ENCODE measurements at places on chromosomes 5 and 9.

DNA sequence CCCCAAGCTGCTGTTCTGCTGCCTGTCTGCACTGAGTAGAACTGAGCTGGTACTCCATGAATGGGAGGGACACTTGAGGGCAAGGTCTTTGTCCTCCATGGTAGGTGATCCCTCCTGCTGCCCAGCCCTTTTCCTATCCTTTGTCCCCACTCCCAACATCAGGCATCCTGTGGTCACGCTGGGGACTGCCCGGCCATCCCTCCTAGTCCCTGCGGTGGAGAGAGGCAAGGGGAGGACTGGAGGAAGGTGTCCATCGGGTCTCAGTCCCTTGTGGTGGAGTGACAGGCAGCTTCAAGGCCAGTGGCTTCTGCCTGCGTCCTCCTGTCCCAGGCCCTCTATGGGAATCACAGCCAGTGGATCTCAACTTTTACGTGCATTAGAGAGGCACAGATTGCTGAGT lies 25.9 kb downstream of the ROR2 start:
- DNase-seq, result no peak

- no peak for DNase-seq
These were observed 342.0 kb downstream of the MLLT3 start for GRCh38 chr9:20280330-20280729.

- DNase-seq, result no peak
These were observed 14.9 kb downstream of the MEGF10 start for GRCh38 chr5:127305493-127305892.

- no peak for DNase-seq
These were observed 58.1 kb downstream of the TSSK1B start for GRCh38 chr5:113376640-113377039.

GRCh38 chr5:55853818-55854217 lies 2.7 kb downstream of the IL31RA start:
- no peak for DNase-seq

GRCh38 chr9:123049589-123050222 lies 16.2 kb downstream of the GPR21 start:
- no peak for DNase-seq

GRCh38 chr5:127959152-127959764 lies 124.3 kb upstream of the SLC12A2 start:
- no peak for DNase-seq

- no peak for DNase-seq
These were observed 49.9 kb downstream of the IRX2 start for GRCh38 chr5:2701592-2701991.

DNA sequence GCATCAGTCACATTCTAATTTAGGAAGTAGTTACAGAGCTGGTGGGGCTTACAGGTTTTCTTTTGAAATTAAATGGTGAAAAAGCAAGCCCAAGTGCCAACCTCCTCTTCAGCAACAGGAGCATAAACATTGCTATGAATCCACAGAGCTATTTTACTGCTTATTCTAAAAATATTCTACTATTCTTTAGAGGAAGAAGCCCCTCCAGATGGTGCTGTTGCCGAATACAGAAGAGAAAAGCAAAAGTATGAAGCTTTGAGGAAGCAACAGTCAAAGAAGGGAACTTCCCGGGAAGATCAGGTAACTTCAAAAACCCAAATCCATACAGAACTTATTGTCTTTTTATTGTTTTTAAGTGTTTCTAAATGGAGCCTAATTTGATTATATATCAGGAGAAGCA lies 202.8 kb downstream of the CWC27 start:
- no peak for DNase-seq

GRCh38 chr5:125245216-125245615 lies 498.8 kb upstream of the ZNF608 start:
- no peak for DNase-seq

DNA sequence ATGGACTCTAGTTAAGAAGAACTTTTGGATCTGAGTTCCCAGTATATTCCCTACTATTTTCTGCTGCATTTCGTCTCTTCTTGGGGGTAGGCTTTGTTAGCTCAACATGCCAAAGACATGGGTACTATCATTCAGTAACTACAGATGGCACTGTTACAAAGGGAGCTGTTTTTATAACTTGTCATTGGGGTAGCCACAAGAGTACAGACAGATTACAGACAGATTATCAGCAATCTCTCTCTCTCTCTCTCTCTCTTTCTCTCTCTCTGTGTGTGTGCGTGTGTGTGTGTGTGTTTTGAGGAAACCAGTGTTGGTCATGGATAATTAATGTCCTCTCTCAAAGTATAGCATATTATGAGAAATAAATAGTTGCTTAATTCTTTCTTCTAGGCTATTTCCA lies 116.1 kb downstream of the WDR70 start:
- DNase-seq, result no peak

- no peak for DNase-seq
These were observed 887 bp downstream of the PTPDC1 start for GRCh38 chr9:94085062-94085639.

- DNase-seq, result no peak
These were observed 13.7 kb upstream of the GRIA1 start for GRCh38 chr5:153476767-153477166.

DNA sequence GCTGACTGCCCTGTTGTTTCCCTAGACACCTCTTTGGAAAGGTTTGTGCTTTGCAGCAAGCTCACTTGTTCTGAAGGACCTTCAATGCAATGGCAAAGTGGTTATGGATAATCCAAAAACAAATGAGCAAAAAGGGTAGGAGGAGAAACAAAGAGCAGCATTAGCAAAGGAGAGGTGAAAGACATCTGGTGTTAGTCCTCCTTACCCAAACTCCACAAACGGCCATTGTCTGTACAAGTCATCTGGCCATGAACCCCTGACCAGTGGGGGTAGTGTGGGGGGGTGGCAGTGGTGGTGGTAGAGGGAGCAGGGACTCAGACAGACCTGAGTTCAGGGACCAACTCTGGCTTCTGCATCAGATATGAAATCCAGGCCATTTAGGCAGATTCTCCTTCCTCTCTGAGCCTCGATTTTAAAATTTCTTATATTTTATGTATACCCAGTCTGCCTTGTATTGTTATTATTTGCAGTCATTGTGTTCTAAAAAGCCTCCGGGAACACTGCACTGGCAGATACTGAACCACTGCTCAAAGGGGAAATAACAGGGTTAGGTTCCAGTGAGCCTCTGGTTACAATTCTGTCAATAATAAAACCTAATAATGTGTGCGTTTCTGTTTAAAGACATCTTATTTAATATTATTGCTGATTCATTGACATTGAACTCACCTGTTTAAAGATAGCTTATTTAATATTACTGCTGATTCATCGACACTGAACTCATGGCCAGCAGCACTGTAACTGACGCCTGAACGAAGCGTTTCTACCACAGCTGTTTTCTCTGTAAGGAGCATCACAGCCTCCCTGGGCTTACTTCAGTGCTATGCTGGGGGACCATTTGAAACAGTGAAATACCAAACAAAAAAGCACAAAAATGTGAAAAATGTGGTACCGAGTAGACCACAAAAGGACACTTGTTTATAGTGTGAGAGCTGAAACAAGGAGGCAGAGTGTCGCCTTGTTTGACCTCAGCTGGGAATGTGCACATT lies 156.0 kb downstream of the SEC61B start:
- no peak for DNase-seq

DNA sequence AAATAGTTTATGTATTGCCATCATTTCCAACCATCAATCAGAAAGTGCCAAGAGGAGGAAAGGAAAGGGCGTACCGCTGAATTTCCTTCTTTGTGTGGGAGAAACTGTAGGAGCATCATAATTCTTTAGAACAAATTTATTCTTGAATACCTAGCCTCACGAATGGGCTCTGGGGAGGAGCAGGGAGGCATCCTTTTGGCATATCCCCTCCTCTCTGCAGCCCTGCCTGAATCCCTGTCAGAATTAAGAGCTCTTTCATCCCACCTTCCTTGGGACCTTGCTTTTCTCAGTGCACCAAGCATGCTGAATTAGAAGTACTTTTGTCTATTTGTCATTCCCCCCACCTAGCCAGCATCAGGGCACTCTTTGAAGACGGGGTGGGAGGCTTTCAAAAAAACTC lies 189.4 kb downstream of the MAPKAP1 start:
- DNase-seq, result no peak

- DNase-seq, result peak; percentile 47
These were observed 3.2 kb downstream of the SH3PXD2B start for GRCh38 chr5:172450861-172451695.

DNA sequence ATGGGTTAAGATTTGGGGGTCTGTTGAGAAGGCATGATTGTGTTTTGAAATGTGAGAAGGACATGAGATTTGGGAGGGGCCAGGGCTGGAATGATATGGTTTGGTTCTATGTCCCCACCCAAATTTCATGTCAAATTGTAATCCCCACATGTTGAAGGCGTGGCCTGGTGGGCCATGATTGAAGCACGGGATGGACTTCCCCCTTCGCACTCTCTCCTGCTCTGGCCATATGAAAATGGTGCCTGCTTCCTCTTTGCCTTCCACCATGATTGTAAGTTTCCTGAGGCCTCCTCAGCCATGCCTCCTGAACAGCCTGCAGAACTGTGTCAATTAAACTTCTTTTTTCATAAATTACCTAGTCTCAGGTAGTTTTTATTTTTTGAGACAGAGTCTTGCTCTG lies 14.7 kb upstream of the NOTCH1 start:
- DNase-seq, result no peak

DNA sequence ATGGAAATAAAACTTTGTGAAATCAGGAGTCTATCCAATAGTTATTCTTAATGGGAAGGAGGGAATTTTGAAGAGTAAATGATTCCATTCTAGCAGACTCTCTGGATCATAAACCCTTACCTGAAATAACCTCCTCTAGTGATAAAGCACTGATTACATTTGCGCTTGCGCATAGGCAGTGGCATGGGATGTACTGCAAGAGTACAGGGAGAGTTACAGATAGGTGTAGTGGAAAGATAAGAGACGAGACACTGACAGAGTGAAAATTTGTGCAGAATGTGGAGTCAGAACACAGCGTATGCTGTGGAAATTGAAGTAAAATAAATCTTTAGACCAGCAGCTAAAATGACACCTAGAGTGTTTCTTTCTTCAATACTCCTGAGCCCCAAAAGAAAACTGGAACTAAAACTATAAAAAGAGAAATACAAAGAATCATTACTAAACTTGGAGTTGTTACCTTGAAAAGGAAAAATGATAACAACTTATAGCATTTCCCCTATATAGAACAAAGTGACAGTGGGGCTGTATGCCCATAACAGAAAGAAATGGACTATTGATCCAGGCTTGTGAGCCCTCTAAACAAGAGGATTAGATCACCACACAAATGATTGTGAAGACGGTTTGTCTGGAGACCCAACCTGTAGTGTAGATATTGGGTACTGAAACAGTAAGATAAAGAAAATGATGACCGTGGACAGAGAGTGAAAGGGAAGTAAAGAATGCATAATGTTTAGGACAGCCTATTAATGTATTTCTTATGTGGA lies 1471.2 kb upstream of the NUDT12 start:
- DNase-seq, result no peak

GRCh38 chr9:131980267-131981016 lies 99.2 kb downstream of the MED27 start:
- DNase-seq, result no peak

GRCh38 chr5:57414857-57415256 lies 67.8 kb downstream of the ACTBL2 start:
- DNase-seq, result no peak

DNA sequence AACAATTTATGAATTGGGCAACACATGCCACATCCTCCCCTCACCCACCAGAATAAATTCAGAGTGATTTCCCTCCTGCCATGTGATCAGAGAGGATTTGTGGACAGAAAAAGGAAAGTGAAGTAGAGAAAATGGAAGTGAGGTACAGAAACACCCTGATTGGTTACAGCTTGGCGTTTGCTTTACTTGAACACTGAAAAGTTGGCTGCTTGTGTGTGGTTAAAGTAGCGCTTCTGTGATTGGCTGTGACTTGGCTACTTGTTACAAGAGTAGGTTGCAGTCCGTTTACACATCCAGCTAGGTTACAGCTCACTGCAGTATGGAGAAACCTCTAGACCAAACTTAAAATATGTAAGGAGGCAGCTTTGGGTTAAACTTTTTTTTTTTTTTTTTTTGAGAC lies 205.2 kb upstream of the ZNF608 start:
- no peak for DNase-seq

DNA sequence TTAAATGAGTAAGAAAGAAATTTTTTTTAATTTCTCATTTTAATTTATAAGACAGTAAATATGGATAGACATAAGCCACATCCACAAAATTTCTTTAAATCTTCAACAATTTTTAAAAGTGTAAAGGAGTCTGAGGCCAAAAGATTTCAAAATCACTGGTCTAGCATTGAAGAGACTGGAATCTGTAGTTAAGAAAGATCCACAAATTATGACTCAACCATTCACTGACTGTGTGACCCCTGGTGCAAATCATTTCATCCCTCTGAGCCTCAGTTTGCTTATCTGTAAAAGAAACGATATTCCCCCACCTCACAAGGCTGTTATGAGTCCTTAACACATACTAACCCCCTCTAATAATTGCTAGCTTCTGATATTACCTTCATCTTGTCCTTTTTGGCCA lies 98.5 kb downstream of the EBF1 start:
- no peak for DNase-seq

DNA sequence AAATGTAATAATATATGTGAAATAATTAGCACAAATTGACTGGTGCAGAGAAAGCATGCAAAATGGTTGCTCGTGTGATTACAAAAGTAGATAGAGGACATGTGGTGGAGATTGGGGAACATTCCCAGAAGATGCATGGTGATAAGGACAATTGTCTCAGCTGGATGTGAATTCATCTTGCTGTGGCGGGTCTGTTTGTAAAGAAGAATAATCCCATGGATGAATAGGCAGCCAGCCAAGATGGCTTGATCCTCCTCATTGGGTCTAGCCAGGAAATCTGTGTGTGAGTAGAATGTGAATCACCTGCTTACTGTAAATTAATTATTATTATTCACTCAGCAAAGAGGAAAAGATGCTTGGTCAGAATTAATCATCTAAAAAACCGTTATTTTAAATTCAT lies 12.6 kb upstream of the DPYSL3 start:
- no peak for DNase-seq

DNA sequence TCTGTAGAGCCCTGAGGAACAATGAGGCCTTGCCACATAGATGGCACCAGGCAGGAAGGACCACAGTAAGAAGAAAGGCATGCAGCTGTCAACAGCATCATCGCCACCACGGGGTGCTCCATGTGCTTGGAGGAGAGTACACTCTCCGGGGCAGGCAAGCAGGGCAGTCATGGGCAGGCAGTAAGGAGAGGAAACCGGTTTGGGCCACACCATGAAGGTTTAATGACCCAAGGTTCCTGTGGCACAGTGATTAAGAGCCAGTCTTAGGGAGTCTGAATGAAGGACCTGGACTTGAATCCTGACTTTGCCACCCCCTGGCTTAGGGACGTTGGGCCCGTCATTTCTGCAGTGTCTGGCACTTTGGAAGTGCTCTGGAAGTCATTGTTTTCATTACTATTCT lies 80.6 kb upstream of the ZBTB43 start:
- no peak for DNase-seq

- DNase-seq, result no peak
These were observed 85.4 kb downstream of the PCSK1 start for GRCh38 chr5:96347502-96348292.

DNA sequence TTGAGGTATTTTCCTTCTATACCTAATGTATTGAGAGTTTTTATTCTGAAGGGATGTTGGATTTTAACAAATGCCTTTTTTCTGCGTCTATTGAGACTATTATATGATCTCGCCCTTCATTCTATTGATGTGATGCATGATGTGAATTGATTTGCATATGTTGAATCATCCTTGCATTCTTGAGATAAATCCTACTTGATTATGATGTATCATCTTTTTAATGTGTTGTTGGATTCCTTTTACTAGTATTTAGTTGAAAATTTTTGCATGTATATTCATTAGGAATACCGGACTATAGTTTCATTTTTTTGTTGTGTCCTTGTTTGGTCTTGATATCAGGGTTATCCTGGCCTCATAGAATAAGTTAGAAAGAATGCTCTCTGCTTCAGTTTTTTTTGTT lies 169.7 kb downstream of the NPR3 start:
- DNase-seq, result no peak

Measured in stimulated activated CD4-positive, alpha-beta T cell treated with anti-CD3 and anti-CD28 coated beads, Interleukin-4, amount 100 ng/mL, for 1 hour (primary cell).